ENCODE measurements at places on chromosomes 5 and 9.

GRCh38 chr5:34598177-34598794 is 57.8 kb upstream of the RAI14 start:
- DNase-seq = no peak

GRCh38 chr9:115637661-115638060 is 515.9 kb upstream of the PAPPA start:
- DNase-seq = no peak

DNA sequence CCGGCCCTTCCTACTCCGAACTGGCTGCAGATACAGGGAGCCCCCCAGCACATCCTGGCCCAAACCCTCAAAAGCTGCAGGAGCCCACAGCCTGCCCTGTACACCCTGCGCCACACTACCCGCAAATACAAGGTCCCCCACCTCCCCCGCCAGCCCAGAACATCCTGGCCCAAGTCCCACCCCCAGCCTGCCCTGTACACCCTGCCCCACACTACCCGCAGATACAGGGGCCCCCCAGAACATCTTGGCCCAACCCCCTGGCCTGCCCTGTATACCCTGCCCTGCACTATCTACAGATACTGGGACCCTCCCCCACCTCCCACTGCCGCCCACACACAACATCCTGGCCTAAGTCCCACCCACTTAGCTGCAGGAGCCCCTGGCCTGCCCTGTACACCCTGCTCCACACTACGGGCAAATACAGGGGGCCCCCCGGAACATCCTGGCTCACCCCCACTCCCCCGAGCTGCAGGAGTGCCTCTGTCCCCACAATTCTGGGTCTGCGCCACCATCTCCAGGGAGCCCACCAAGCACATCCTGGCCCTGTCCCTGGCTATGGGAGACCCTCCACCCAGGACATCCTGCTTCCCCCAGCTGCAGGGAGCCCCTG is 8.3 kb downstream of the LPCAT1 start:
- DNase-seq = no peak

GRCh38 chr9:94639061-94639998 is at the start of gene FBP1:
TSS of gene FBP1 (minus strand) at chr9:94639518. CDS start at chr9:94639310, 208 bp downstream.
- no peak for DNase-seq

GRCh38 chr5:97549496-97549895 is 366.4 kb upstream of the RIOK2 start:
- no peak for DNase-seq

DNA sequence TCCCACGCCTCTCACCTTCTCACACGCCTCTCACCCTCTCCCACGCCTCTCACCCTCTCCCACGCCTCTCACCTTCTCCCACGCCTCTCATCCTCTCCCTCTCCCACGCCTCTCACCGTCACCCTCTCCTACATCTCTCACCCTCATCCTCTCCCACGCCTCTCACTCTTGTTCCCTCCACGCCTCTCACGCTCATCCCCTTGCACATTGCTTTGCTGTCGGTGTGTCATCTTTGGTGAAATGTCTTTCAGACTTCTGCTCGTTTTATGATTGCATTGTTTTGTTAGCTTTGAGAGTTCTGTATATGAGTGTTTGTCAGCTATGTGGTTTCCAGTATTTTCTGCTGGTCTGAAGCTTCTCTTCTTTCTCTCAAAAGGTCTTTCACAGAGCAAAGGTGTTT is 102.7 kb downstream of the EHMT1 start:
- no peak for DNase-seq

GRCh38 chr9:3528451-3528850 is 2.6 kb upstream of the RFX3 start:
- no peak for DNase-seq

- DNase-seq = no peak
Measured at GRCh38 chr9:91658513-91659105, 235.0 kb upstream of the NFIL3 start.

GRCh38 chr9:110812886-110813285 is 144.3 kb downstream of the MUSK start:
- no peak for DNase-seq

- no peak for DNase-seq
Measured at GRCh38 chr5:10248378-10249260, 1.1 kb downstream of the ATPSCKMT start.

DNA sequence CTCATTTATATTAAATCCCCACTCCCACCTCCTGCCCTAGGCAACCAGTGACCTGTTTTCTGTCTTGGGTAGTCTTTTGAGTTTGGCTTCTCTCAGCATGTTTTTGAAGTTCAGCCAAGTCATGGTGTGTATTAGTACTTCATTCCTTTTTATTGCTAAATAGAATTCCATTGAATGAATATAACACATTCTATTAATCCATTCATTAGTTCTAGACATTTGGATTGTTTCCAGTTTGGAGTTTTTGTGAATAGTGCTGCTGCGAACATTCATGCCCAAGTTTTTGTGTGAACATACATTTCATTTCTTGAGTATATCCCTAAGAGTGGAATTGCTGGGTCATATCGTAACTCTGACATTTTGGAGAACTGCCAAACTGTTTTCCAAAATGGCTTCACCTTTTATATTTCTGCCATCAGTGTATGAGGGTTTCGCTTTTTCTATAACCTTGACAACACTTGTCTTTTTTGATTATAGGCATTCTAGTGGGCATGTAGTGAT is 2.7 kb downstream of the ZNF346 start:
- DNase-seq = no peak

GRCh38 chr5:173886150-173886549 is 2.0 kb upstream of the CPEB4 start:
- DNase-seq = no peak

DNA sequence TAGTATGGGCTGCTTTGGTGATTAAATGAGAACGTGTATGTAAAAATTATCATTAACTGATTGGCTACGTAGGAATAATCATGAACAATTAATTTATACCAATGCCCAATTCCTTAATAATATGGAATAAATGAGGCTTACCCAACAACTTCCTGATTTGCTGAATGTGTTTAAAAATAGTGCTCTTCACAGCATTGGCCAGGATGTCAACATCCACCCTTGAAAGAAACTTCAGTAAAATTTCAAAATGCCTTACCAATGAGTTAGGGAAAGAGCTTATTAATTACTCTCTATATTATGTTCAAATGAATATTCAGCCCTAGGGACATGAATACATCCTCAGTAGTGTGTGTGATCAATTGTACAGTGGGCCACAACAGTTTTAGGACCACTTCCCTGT is 401.4 kb downstream of the PSAT1 start:
- no peak for DNase-seq

GRCh38 chr5:172958331-172959046 is 735 bp upstream of the RPL26L1 start:
- peak; percentile 20 for DNase-seq

DNA sequence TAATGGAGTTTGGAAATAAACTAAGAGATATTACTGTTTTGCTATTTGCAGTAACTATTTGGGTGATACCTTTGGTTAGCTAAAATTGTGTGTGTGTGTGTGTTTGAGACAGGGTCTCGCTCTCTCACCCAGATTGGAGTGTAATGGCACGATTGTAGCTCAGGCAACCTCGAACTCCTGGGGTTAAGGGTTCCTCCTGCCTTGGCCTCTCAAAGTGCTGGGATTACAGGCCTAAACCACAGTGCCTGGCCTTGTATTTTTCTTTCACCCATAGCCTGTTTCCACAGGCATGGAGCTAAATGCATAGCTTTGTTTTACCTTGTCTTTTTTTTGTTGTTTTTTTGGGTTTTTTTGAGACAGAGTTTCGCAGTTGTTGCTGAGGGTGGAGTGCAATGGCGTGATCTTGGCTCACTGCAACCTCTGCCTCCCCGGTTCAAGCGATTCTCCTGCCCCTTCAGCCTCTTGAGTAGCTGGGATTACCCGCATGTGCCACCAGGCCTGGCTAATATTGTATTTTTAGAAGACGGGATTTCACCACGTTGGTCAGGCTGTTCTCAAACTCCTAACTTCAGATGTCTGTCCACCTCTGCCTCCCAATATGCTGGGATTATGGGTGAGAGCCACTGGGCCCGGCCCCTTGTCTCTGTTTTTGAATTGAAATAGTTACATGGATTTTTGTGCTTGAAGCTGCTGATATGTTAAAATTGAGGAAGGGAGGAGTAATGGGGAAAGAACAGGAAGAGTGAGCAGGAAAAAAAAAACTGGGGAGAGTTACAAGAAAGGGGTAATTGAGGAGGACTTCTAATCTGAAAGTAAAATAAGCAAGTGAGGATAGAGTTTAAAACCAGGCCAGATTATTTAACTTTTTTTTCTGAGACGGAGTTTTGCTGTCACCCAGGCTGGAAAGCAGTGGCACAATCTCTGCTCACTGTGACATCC is 5.7 kb downstream of the GPBP1 start:
- DNase-seq = no peak
